ENCODE measurements at places on chromosomes 5 and 9. TPM values are rescaled to one million over a fixed set of nuclear protein-coding genes. Genes with fewer than 3 reads are reported as not detected.

PIP5K1B gene
- 8.5 TPM for polyA plus RNA-seq

DNA sequence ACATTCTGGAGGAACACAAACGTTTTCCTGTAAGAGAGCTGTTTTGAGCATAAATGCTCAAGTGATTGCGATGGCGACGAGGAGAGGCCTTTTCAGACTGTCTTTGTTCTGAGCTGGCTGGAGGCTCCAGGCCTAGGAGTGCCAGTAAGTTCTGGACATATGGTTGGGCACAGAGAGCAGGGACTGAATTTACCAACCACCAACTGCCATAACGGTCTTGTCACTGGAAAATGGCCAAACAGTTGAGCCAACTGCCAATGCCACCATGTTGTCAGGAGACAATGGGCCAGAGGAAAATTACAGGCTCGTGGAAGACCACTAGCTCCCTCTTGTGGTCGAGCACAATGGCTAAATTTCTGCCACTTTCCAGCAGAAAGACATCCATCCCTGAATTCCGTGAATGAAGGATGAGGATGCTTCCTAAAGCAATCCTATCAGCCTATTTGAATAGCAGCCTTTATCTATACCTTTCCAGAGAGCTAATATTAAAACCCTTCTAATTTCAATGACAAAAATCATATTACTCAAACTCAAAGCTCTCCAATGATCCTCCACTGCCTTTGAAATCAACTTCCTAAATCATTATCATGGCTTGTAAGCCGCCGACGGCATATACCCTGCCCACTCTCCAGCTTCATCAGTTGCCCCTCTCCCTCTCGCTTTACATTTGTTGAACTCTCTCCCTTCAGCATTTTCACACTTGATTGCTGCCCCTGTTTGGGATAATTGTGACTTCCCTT, 66.9 kb upstream of the GLIS3 start:
- DNase-seq = no peak

DNA sequence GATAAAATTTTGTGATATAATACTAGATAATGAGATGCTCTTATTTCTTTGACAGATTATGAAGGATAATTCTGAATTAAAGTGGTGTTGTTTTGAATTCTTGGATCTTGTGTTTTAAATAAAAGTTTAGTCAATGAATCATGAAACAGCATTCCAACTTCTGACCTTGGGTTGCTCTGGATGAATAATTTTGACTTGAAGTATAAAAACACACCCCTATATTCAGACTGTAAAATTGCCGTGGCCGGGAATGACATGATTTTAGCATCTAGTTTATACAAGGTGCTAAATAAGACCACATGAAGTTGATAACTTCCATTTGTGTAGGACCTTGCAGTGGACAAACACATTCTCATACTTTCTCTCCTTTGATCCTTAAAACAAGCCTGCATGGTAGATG, 67.2 kb upstream of the DAP start:
- no peak for DNase-seq

GRCh38 chr5:15480436-15480835, 19.5 kb upstream of the FBXL7 start:
- DNase-seq = no peak

DNA sequence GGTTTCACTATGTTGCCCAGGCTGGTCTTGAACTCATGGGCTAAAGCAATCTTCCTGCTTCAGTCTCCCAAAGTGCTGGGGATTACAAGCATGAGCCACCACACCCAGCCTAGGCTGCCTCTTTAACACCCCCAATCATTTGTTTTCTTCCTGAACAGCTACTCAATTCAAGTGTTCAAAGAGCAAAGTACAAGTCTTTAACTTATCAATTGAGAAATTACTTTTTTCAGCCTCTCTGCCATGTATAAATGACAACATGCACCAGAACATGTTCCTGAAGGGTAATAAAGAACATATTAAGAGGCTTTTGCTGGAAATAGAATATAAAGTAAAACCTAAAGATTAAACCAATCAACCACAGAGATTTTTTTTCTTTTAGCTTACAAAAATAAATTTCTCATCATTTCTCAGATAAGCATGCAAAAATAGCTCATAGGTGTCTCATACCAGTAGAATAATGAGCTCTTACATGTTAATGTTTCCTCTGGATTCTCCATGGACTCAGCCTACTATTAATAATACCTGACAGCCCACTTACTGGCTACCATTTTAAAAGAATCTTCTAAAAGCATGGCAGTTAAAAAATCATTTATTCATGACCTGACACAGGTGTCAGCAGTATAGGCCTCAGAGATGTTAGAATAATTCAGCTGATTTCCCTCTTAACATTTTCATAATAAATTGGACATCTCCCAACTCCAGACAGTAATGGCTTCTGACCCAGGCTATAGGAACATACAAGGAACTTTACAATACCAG, 60.0 kb downstream of the MCTP1 start:
- DNase-seq = no peak

DNA sequence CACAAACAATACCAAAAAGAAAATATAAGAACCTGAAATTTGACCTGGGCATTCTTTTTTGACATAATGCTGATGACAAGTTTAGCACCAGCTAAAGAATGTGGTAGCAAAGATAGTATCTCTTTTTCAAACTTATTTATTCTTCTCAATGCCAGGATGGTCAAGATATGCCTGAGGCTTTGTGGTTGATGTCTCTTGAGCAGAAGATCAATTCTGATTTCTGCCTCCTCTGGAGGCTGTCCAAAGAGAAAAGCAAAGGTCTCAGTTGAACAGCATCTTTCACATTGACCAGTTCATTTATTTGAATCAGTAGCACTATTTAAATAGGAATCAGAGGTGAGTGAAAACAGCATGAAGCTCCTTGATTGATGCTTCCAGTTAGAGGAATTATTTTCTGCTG, 588.2 kb downstream of the HTR1A start:
- no peak for DNase-seq

DNA sequence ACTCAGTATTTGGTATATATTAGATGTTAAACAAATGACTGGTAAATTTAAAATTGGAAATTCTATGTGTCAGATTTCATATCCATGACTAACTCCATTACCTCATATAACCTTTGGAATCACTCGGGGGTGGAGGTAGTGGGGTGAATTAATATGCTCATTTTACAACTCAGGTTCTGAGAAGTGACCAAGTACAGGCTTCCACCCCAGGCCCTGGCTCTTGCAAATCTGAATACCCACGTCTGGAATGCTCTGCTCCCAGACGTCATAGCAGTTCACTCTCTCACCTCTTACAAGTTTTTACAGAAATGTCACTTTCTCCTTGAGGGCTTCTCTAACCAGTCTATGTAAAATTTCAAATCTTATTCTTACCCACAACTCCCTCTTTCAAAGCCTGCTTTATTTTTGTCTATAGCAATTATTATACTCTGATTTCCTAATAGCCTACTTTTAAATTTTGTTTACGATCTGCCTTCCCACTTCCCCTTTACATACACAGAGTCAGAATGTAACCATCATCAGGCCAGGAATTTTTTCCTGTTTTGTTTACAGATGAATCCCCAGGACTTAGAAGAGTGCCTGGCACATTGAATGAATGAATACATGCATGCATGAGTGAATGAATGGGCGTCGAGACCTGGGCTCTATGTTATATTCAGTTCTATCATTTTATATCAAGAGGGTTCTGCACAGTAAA, 134.1 kb upstream of the IFNE start:
- no peak for DNase-seq

DNA sequence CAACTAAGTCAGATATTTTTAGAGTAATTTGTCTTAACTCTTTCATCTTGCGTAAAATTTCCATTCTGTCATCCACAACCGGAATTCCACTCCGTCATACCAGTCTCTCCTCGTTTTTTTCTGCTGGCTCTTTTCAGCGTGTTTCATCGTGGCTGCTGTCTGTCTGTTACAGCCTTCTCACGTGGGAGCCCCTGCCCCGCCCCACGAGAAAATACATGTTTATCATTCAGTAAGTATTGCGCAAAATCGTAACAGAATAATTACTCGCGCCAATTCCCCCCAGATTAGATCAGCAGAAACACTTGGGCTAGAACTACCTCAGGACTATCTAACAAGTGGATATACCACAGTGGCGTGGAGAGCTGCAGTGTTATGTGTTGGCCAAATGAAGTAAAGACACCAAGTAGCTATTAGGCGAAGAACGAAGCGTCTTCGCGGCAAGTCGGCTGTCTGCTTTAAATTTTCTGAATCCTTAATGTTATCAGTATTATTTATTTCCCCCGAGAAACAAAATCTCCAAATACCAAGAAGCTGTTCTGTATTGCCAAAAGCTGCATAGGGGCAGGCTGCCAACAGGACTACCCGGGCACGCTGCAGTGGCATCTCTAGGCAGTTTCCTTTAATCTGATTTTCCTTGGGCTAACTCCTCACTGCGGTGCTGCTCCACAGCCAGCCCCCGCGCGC, 566 bp upstream of the FOCAD start:
- DNase-seq = no peak

DNA sequence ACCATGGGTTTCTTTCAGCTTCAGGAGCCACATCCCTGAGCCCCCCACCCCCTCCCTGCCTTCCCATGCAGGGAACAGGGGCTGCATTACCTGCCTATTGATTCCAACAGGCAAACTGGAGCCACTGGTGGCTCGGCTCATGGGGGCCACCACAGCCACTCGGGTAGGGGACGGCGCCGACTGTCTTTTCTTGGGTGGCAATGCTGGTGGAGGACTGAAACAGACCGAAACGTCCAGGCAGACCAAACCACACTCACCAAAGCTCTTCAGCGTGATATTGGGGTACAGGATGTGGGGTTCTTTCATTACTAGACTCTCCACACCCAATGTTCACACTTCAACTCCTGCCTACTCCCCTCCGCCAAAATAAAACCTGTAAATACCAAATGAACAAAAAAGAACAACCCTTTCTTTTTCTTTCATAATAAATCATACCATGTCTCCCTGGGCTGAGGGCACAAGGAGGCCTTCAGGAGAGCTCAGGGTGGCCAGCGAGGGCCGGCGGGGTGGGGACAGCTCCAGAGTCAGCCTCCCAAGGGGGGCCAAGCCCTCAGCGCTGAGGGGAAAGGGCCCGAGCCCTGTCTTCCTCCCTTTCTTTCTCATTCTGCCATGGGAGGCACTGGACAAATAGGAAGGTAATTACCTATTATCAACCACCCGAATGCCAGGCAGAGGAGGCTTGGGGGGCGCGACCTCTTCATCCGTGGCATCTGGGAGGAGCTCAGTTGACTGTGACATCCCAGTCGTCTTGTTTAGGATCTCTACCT, 83.3 kb downstream of the PRRT1B start:
- DNase-seq = no peak
